ENCODE measurements at places on chromosomes 5 and 9.

DNA sequence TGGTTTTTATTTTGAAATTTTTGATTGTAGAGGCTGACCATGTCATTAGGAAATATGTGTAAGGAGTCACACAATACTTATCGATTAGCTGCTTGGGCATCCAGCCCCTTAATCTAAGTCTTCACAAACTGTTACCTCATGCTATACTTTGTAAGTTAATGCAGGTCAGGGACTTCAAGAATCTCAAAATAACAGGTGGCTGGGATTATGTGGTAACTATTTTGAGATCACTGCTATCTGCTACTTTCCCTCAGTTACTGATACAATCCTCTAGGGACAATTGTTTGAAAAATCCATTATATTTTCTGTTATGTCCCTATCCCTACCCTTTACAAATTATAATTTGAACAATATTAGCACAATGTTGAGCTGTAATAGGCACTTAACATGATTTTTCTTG, 21.7 kb downstream of the FTMT start:
- no peak for DNase-seq

- DNase-seq: no peak
Measured at GRCh38 chr9:99433555-99433954, 211.5 kb downstream of the SEC61B start.

DNA sequence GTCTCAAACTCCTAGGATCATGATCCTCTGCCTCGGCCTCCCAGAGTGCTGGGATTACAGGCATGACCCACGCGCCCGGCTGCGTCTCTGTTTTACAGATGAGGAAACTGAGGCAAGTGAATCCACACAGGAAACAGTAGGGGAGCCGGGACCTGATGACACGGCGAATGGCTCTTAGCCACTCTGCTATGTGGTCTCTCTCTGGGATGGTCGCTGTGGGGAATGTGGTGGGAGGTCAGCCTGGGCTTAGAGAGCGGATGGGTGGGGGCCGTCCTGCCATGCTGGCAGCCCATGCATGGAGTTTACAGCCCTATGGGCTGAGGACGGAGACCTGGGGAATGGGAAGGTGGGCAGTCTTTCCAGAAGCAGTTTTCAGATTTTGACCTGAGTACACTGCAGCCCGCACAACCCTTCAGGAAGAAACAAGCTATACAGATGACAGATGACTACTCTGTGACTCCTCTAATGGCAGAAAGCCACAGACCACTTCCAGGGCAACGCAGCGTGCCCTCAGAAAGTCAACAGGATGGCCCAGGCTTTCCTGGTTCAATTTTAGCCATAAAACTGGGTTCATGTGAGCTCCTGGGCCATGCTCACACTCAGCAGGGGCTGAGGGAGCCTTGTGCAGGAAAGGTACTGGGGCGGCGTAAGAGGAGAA, 136.1 kb upstream of the RAPGEF1 start:
- DNase-seq: no peak

- no peak for DNase-seq
Measured at GRCh38 chr9:27663526-27663925, 90.2 kb upstream of the C9orf72 start.

GRCh38 chr5:115360046-115360685, 63.7 kb upstream of the CCDC112 start:
- no peak for DNase-seq

GRCh38 chr9:111110805-111111204, 72.5 kb upstream of the LPAR1 start:
- no peak for DNase-seq

- no peak for DNase-seq
Measured at GRCh38 chr9:84436386-84437109, 96.0 kb upstream of the SLC28A3 start.

DNA sequence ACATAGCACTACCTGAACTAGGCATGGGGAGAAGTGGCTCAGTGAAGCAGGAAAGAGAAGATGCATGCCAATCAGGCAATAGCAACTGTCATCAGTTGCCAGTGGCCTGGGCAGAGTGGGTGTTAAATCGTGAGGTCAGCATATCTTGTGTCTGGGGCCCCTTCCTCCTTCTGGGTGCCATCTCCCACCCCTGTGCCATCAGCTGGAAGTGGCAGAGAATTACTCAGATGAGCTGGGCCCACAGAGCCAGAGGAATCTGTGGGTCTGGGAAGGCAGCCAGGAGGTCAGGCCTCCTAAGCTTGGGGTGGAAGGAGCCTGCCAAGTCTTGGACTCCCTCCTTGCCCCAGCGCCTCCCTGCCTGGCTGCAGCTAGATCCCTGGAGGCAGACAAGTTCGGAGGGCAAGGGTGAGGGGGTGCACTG, 66.5 kb downstream of the GALNT12 start:
- DNase-seq: peak; percentile 11

- DNase-seq: peak; percentile 85
Measured at GRCh38 chr5:14250084-14250695, 107.0 kb downstream of the TRIO start.

GRCh38 chr9:88923092-88923491, 68.2 kb upstream of the S1PR3 start:
- no peak for DNase-seq

DNA sequence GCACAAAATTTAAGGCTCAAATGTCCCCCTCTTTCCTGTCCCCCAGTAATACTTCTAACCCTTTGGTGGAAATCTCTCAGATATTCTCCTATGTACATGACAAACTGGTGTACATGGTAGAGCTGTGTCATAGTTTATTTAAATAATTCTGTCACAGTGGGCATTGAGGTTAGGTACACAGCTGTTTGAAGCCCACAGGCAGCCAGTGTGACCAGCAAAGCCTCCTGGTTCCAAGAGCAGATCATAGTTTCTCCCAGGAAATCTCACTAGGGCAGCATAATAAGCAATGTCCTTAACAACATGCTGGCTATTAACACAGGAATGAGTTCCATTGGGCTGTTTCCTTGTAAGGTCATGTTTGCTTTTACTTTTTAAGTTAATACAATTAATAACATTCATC, 63.9 kb downstream of the NDST1 start:
- DNase-seq: no peak

DNA sequence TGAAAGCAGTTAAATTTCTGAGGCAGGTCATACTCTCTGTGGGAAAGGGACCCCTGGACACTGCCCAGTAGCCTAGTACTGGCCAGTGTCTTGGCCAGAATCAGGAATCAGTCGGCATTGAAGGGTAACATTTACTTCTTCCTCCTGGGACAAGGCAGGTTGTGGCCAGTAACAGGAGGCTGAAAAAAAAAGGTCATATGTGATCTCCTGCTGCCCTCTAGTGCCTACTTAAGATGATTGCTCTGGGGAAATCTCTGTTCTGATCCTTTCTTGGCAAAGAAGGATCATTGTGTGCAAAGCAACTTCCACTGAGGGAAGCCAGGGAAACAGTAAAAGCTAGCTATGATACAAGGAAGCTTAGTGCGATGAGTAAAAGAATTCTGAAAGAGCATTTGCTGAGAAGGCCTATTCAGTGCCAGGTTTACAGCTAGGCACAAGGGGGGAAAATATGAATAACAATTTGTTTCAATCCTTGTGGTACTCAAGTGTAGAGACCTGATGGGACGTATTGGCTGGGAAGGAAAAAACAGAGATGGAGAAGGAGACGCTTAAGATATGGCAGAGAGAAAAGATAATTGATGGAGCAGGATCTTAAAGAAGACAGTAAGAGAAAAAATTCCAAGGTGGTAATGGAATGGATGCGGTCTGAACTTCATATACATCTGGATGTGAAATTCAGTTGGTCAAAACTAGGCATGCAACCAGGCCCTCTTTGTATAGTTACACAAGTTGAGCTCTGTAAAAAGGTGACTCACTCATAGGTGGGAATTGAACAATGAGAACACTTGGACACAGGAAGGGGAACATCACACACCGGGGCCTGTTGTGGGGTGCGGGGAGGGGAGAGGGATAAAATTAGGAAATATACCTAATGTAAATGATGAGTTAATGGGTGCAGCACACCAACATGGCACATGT, 25.8 kb upstream of the TRIM32 start:
- peak; percentile 12 for DNase-seq

DNA sequence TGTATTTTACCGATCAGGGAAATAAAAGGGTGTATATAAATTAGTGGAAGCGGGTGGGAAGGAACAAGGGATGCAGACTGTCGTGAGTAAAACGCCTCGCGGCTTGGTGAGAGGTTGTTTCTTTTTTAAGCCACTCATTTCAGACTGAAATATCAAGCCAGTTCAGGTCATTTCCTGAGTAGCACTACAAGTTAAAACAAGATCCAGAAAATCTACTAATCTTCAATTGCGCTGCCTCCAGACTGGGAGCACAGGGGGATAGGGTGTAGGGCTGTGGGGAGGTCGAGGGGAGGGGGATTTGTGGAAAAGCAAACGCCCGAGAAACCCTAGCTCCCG, 140.8 kb downstream of the TSSK1B start:
- no peak for DNase-seq

- peak; percentile 46 for DNase-seq
Measured at GRCh38 chr5:34656001-34656699, at the start of gene RAI14. Gene RAI14, plus strand, starts transcription at chr5:34656328. Its CDS starts 30,592 bp downstream, at chr5:34686920.

DNA sequence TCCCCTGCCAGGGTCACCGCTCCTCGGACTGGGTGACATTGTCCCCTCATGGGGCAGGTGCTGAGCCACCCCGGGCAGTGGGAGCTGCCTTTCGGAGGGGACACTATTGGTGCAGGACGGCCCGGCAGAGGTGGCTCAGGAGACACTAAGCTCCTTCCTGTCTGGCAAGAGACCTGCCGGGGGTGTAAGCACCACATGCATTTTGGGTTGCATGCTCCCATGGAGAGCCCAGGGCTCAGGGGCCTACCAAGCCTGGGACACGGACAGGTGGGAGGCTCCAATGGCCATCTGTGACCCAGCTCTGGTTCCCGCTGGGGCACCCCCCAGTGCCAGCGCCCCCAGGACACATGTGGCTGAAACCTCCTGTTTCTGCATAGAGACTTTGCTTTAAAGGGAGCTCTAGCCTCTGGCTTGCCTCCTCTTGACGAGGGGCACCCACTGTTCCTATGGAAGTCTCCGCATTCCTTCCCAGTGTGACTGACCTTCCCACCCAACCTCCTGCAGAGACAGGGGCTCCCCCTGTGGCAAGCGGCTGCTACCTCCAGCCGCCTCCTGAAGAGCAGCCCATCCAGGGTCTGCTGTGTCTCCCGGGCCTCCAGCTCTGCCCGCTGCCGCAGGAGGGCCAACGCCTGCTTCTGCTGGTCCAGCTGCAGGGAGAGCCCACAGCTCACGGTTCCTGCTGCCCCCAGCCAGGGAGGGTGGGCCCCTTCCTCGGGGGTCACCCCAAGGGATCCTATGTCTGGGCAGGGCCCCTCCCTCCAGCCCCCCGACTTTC, 28.1 kb downstream of the CCDC187 start:
- no peak for DNase-seq

DNA sequence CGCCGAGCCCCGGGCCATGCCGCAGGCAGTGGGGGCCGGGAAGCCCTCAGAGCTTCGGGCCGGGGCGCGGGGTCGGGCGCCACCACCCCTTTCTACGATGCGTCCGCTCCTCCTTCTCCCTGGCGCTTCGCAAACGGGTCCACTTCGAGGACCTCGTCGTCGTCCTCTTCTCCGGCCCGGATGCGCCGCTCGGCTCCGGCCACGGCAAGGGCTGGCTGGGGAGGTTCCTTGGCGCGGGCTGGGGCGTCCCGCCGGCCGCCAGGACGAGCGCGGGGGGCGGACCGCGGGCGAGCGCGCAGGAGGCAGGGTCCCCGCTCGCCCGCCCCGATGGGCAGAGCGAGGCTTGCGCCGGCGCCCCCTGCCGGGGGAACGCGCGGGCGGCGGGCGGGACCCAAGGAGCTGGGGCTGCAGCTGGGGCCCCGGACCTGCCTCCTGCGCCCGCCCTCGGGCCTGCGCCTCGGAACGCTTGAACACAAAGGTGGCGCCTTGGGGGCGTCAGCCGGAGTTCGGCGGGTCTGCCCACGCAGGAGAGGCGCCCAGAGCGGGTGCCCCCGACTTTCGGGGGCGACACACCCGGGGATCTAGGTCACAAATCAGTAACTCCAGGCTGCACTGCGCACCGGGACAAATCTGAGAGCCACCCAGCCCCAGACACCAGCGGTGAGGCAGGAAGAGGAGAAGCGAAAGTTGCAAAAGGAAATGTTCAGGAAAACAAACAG, at the start of gene ROR2:
TSS of gene ROR2 (minus strand) at position 283 of the 719 bp plus-strand sequence.
- no peak for DNase-seq

- no peak for DNase-seq
Measured at GRCh38 chr5:33927685-33928084, 8.5 kb upstream of the RXFP3 start.

GRCh38 chr9:17587113-17587512, 8.2 kb downstream of the SH3GL2 start:
- no peak for DNase-seq

DNA sequence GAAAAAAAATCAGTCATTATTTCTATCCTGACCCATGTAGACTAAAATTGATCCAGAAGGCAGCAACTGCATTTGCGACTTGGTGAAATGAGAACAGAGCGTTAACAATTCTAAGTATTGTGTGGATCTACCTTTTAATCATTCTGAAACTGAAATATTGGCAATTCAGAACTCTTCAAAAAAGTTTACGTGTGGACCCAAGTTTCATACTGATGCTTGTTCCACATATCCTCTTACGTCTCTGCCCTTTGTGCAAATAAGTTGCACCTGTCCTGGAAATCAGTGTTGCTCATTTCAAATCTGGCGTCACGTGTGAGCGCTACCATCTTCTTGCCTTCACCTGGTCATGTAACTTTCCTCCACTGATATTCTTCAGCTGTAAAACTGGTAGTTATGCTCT, 74.7 kb downstream of the NTRK2 start:
- DNase-seq: no peak

DNA sequence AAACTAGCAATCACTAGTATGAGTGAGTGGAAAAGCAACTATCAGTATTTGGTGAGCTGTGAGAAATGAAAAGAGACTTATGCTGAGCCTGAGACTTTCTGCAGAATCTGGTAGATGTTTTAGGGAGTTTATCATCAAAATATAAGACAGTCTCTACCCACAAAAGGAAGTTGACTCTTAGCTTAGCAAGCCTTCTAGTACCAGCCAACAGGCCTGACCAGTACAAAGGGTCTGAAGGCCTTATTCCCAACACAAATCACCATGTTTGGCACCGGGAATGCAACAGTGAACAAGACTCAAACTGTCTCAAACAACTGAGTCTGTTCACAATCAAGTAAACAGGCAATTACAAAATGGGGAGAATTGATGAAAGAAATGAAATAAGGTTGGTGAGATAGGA, 244.4 kb downstream of the CWC27 start:
- no peak for DNase-seq

GRCh38 chr9:75651709-75652108, 238.8 kb upstream of the PCSK5 start:
- DNase-seq: no peak

DNA sequence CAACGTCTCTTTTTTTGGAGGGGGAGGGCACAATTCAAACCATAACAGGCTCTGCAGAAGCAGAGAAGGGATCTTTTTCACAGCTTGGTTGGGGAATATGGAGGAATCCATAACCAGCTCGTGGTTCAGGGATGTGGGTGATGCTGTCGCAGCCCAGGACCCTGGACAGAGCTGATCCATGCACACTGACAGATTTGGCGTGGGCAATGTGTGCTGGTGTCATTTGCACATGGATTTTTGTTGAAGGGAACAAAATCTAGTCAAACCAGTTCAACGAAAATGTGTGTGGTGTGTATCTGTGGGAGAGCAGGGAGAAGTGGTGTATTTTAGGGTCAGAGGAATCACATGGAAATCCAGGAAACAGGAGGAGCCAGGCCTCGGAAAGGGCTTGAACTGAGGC, 4.2 kb downstream of the DOCK2 start:
- DNase-seq: no peak

- DNase-seq: no peak
Measured at GRCh38 chr5:160486573-160486972, 64.9 kb downstream of the PTTG1 start.

- no peak for DNase-seq
Measured at GRCh38 chr9:93585695-93586094, 9.3 kb downstream of the PHF2 start.

Data from hippocampal formation (tissue), 2 donors.